Esophagus mucosa (tissue), 1 donor: ENCODE measurements at places on chromosomes 11 and 22. TPM values are rescaled to one million over a fixed set of nuclear protein-coding genes. Genes with fewer than 3 reads are reported as not detected.

DNA sequence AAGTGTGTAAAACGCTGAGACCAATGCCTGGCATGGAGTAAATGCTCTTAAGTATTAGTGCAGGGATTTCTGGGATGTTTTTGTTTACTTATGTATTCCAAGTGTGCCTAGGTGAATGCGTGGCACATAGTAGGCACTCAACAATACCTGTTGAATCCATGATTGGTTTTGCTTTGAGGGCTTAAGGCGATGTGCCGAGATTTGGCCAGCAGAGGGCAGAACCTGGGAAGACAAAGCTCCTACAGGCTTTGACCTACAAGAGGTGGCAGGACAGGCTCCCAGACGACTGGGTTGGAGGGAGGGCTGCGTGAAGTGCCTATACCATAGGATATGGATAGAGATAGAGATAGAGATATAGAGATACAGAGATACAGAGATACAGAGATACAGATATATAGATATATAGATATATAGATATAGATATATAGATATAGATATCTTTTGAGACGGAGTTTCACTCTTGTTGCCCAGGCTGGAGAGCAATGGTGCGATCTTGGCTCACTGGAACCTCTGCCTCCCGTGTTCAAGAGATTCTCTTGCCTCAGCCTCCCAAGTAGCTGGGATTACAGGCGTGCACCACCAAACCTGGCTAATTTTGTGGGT is 13.9 kb downstream of the KCNE3 start:
- ATAC-seq: peak; percentile 77

- ATAC-seq: no peak
These were observed 617.1 kb downstream of the BRD1 start for GRCh38 chr22:49210606-49211005.

DNA sequence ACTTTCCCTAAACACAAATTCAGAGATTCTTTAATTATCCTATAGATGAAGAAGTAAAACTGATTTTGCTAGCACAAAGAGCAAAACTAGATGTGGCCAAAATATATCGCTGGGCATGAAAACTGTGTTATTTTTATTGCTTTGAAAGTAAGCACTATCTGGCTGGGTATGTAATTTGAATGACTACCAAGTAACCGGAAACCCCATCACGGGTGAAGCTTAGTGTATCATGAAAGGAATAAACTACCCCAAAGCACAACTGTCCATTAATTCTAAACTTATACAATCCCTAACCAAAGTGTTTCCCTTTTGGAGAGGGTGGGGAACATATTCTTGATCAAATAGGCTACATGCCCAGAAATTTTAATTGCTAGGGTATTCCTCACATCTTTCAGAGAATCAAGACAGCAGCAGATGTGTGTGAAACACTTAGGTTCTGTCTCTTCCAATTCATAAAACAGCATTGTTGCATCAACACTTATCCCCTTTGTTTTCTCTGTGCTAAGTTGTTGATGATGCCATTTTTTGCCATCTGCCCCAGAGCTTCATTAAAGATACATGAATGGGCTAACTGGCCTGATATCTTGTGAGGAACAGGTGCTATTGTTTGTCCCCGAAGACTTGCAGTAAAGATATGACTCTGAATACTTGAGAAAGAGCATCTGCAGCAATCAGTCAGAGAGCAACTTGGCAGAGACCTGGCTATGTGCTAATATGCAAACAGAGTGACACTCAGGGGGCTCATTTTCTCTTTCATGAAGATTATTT is 238.2 kb downstream of the SOX6 start:
- ATAC-seq: no peak

DNA sequence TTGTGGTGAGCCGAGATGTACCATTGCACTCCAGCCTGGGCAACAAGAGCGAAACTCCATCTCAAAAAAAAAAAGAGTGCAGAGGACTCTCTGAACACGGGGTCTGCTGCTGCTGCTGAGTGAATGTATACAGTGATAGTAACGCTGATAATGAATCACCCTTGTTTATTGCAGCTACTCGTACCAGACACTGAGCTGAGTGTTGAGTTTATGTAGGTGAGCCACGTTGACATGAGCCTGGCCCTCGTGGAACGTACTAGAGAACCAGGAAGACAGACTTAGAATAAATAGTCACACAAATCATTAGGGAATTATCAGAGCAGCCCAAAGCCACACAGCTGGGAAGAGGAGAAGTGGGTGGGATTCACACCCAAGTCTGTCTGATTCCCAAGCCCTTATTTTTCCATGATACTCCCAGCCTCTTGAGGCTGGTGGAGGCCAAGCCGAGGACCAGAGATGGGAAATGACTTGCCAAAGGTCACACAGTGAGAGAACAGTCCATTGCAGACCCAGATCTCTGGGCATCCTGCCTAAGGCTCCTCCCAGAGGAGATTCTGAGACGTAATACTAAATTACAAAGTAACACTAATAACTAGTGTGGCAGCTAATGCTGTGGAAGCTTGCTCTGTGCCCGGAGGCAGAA is 34.8 kb downstream of the MB start:
- ATAC-seq: no peak

DNA sequence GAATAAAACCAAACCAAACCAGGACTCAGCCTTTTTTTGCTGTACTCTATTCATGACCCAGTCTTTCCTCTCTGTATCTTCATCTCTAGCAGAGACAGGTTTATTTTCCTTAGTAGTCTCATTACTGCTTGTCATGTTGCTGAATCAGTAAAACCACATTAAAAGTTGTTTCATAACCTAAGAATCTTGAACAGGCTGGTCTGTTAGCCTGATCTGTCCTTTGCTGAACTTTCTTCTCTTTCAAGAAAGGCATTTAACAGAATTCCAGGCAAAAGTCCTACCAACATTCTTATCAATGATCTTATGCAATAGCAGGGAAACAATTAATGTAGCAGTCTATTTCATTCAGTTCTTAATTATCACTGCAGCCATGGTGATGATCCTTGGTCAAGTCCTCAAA is 197.7 kb downstream of the CASP12 start:
- no peak for ATAC-seq

GRCh38 chr11:100991541-100991940 is 138.1 kb downstream of the PGR start:
- ATAC-seq: no peak

DNA sequence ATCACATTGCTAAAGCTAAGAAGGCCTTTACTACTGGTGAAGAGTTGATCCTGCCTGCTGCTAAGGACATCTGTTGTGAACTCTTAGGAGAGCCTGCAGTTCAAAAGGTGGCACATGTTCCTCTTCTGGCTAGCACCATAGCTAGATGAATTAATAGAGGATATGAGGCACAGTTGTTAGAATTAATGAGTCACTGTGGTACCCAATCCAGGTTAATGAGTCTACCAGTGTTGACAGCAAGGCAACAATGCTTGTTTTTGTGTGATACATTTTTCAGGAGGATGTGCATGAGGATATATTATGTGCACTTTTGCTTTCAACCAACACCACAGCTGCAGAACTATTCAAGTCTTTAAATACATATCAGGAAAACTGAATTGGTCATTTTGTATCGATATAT is 12.0 kb downstream of the C11orf58 start:
- no peak for ATAC-seq

GRCh38 chr11:10304495-10305261 is at the start of gene ADM:
Gene ADM, plus strand, starts transcription at chr11:10305073. Its CDS starts 628 bp downstream, at chr11:10305701.
- ATAC-seq: peak; percentile 53

DNA sequence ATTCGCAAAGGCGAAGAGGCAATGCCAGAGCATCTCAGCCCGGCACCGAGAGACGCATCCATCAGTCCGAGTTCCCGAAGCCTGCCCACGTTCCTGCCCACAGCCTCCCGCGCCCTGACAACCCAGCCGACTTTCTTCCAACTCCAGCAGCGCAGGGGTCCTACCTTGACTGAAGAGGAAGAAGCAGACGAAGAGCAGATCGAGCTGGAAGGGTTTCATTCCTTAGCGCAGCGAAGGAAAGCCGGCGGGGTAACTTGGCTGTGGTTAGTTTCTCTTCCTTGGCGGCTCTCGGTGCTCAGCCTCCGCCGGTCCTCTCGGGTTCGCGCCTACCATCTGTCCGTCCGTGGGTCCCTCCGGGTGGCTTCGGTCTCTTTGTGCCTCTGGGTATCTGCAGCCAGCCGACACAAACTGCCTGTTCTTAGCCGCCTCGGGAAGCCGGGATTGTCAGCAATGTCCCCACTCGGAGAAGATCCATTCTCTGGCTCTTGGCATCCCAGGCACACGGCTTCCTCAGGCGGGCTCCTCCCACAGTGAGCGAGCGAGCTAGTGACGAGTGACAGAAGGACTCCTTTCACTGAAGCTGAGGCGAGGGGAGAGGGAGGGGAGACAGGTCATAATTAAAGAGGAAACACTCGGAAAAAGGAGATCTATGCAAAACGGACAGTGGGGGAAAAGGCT is at the start of gene KIRREL3:
KIRREL3 (minus strand) TSS at position 480 of the 678 bp plus-strand sequence.
- no peak for ATAC-seq

DNAJB7 gene
- total RNA-seq: not detected

PRODH gene
- total RNA-seq: 4.5 TPM

SERPING1 gene
- total RNA-seq: 16.7 TPM

NPTXR gene
- total RNA-seq: 0.44 TPM
